Activated naive CD8-positive, alpha-beta T cell treated with anti-CD3 and anti-CD28 coated beads for 36 hours (primary cell): ENCODE measurements at places on chromosomes 7 and 10. TPM values are rescaled to one million over a fixed set of nuclear protein-coding genes. Genes with fewer than 3 reads are reported as not detected.

Gene HOXA4
- not detected for total RNA-seq

Gene CALHM1
- not detected for total RNA-seq

Gene MCM10
- 89.3 TPM for total RNA-seq

Gene DLG5
- total RNA-seq: 1.6 TPM

Gene CPA5
- 3.6 TPM for total RNA-seq

GRCh38 chr7:55080000-55080623 lies 61.3 kb downstream of the EGFR start:
- no peak for DNase-seq

GRCh38 chr7:106517508-106517907 lies 143.4 kb downstream of the CCDC71L start:
- DNase-seq: no peak
